ENCODE measurements at places on chromosomes 11 and 22.

- no peak for DNase-seq
These were observed 86.0 kb downstream of the KCNQ1 start for GRCh38 chr11:2530855-2531200.

DNA sequence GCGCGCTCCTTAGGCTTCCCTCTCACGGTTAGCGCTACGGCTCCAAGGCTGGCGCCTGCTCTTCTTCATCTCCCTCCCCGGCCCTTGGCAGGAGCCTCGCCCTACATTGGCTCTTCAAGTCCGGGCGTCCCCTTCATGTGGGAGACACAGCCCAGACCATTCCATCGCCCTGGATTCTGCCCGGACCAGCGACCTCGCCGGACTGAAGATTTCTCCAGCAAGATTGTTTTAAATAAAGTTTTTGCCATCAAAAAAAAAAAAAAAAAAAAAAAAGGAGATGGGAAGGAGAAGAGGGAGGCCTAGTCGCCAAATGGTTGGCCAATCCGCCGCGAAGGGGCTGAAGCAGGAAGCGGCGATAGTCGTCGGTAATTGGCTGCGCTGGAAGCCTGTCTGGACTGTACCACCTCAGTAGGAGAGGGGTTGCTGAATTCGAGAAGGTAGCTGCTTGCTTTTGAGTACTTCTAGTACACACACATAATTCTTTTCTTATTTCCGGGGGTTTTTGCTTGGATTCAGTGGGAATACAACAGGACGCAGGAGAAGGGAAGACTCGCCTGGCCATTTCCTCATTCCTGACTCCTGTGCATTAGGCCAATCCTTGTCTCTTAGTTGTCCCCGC, 688 bp upstream of the ZDHHC5 start:
- DNase-seq: peak; percentile 98

DNA sequence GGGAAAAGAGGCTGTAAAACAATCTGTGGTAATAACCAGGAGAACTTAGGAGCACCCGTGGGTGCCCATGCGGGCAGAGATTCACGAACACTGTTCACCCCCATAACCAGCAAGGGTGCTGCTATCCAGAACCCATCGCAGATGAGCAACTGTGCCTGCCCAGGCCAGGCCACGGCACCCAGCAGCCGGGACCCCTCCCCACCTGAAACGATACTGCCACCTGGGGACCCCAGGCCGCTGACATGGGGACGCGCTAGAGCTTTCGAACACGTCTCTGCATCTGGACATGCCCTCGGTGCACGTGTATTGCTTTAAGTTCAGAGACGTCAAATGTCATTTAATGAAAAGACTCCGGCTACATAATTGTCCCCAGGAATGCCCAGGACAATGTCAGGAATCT, 14.3 kb upstream of the MUC2 start:
- DNase-seq: no peak

DNA sequence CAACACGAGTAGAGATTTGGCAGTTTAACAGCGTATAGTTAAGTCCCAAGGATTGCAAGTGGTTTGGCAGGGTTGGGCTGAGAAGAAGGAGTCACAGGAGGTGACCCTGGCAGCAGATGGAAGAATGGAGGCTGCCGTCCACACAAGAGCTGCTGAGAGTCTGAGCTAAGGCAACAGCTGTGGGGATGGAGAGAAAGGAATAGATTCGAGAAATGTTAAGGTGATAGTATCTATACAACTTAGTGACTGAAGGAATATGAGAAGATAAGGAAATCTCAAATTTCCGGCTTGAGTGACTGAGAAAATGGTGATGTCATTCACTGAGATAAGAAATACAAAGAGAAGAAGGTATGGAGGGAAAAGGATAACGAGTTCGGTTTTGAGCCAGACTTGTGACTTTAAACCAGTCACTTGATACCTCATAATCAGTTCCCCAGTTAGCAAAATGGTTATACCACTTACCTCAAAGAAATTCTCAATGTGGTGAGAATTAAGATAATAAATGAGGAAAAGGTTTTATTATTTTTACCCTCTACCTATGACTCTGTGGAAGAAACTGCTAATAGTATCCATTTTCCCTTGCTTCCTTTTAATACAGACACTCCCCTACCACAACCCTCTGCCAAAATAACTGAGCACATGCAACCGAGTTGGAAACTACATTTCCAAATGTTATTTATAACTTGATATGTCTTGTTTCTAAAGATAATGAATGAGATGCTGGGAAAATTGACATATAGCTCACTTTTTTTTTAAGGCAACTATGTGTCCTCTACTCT, 30.7 kb downstream of the FAM168A start:
- DNase-seq: no peak

DNA sequence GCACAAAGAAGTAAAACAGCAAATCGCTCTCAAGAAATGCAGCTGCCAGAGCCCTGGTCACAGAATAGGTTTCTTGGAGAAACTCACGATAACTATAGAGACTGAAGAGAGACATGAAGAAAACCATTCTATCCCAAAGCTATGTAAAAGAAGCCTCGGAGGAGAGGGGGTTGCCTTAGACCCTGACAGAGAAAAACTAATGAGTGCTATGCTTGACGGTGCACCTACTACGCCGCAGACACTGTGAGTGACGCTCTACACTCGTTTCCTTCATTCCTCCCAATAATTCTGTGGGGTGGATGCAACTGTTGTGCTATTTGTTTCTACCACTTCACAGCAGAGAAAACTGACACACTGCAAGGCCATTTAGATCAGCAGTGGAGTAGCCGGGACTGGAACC, 121.8 kb downstream of the ETS1 start:
- DNase-seq: no peak

DNA sequence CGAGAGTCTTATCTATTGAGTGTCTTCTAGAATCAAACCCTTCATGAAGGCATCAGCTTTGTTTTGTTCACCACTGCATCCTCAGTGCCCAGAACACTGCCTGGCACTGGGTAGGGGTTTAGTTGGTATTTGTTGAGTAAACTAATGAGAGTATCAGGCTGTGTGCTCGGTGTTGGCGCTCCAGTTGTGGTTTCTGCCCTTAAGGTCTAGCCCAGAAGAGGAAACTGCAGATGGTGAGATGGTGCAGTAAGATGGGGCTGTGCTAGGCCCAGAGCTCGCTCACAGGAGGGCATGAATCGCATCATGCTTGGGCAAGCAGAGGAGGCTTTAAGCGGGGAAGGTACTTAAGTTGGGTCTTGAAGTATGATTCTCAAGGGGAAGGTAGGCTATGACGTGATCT, 97.2 kb downstream of the FBXO7 start:
- DNase-seq: no peak

DNA sequence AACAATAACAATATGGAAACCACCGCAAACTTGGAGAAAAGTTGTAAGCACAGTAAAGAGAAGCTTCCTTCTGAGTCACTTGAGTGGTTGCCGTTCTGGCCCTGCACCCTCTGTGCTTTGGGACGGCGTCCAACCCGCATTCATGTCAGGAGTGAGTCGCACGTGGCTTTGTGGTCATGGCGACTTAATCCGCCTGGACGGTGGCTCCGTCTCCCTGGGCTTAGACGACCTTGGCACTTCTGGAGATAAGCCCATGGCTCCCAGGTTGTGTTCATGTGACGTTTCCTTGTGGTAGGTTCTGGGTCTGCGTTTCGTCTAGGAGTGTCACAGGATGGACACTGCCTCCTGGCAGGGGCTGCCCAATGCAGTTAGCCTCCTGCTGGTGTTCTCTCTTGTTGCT, 40.5 kb downstream of the TPCN2 start:
- no peak for DNase-seq

DNA sequence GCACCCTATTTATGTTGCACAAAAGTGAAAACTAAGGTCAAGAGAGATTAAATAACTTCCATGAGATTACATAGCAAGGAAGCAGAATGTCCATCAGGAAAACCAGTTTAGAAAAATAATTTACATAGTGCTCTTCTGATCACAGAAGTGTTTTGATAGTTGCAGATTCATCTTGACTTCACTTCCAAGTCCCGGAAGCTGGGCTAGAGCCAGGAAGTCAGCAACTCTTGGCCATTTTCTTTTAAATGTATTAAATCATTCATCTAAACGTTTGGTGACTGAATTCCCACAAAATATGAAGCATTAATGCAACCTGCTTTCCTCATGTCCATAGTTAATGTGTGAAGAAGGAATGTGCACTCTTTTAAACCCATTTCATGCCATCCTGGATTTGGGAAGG, 29.7 kb downstream of the APLP2 start:
- no peak for DNase-seq

DNA sequence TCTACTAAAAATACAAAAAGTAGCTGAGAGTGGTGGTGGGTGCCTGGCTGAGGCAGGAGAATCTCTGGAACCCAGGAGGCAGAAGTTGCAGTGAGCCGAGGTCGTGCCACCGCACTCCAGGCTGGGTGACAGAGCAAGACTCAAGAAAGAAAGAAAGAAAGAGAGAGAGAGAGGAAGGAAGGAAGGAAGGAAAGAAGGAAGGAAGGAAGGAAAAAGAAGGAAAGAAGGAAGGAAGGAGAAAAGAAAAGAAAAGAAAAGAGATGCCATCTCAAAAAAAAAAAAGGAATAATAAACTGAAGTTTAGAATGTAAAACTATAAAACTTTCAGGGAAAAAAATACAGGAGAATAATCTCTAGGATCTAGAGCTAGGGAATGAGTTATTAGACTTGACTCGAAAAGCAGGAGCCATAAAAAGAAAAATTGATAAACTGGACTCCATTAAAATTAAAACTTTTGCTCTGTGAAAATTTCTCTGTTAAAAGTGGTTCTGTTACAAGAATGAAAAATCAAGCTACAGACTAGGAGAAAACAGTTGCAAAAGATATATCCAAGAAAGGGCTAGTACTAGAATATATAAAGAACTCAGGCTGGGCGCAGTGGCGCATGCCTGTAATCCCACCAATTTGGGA, 13.4 kb upstream of the SEPTIN5 start:
- DNase-seq: no peak

- no peak for DNase-seq
These were observed 216.2 kb downstream of the DSCAML1 start for GRCh38 chr11:117580866-117581265.

- no peak for DNase-seq
These were observed 23.7 kb upstream of the PDE3B start for GRCh38 chr11:14619603-14620531.
